ENCODE measurements at places on chromosomes 1 and 21. TPM values are rescaled to one million over a fixed set of nuclear protein-coding genes. Genes with fewer than 3 reads are reported as not detected.
A peak's percentile ranks its signal among the peaks of the same experiment; 100 is the strongest.

GRCh38 chr1:157272264-157272663 lies 134.1 kb upstream of the ETV3 start:
- no peaks in the 10 kb centered on the region for H3K36me3 ChIP-seq
- no peak overlapping the region for H3K4me3 ChIP-seq
- H3K27ac ChIP-seq: no peak overlapping the region
- no peaks in the 10 kb centered on the region for H3K4me1 ChIP-seq

DNA sequence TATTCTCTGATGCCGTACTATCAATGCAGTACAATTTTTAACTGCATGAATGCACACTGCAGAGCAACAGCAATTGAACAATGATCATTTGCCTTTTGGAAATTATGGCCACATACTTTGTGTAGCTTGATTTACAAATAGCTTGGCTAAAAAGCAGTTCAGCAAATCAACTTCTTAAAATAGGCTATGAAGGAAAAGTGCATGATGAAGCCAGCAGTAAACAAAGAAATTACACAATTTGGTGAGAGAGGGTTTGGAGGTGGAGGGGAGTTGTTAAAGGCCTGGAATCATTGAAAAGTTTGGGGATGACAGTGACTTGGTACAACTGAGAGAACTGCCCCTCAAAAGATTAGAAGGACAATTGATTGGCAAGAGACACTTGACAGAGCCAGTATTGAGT lies 6.5 kb downstream of the PIGM start:
- no peak overlapping the region for H3K4me3 ChIP-seq
- H3K27me3 ChIP-seq: no peaks in the 10 kb centered on the region
- no peaks in the 10 kb centered on the region for H3K36me3 ChIP-seq
- no peak for DNase-seq

DNA sequence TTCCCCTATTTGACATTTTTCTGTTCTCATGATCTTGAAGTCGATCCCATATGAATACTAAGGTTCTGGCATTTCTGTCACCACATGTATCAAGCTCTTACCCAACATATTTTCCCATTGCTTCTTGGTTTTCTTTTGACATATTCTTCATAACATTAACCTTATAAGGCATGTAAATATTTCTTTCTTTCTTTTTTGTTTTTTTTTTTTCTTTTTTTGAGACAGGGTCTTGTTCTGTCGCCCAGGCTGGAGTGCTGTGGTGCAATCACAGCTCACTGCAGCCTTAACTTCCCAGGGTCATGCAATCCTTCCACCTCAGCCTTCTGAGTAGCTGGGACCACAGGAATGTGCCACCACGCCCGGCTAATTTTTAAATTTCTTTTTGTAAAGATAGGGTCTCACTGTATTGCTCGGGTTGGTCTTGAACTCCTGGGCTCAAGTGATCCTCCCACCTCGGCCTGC lies 33.1 kb upstream of the ERRFI1 start:
- no peak overlapping the region for H3K27ac ChIP-seq
- H3K4me3 ChIP-seq: no peak overlapping the region
- no peaks in the 10 kb centered on the region for H3K4me1 ChIP-seq
- no peaks in the 10 kb centered on the region for H3K36me3 ChIP-seq
- no peak for DNase-seq

- no peaks in the 10 kb centered on the region for H3K4me1 ChIP-seq
- no peak overlapping the region for H3K4me3 ChIP-seq
- no peak overlapping the region for H3K27ac ChIP-seq
- no peaks in the 10 kb centered on the region for H3K27me3 ChIP-seq
- no peak for DNase-seq
Measured at GRCh38 chr1:213103377-213104306, 52.6 kb downstream of the RPS6KC1 start.

- no peak overlapping the region for H3K27ac ChIP-seq
- no peak overlapping the region for H3K4me3 ChIP-seq
- H3K4me1 ChIP-seq: no peaks in the 10 kb centered on the region
Measured at GRCh38 chr21:30146558-30147282, 19.9 kb downstream of the CLDN17 start.

- H3K27ac ChIP-seq: no peak overlapping the region
- DNase-seq: peak; percentile 91
- no peaks in the 10 kb centered on the region for H3K36me3 ChIP-seq
Measured at GRCh38 chr1:71049951-71050598, 2.5 kb upstream of the PTGER3 start.

GRCh38 chr1:39670689-39671088 lies 1.2 kb downstream of the NT5C1A start:
- no peak overlapping the region for H3K4me3 ChIP-seq
- H3K36me3 ChIP-seq: no peaks in the 10 kb centered on the region
- peaks cover 22% of the 10 kb centered on the region for H3K27me3 ChIP-seq
- no peak for DNase-seq

GRCh38 chr1:227161470-227161869 lies 156.8 kb downstream of the CDC42BPA start:
- no peaks in the 10 kb centered on the region for H3K36me3 ChIP-seq
- DNase-seq: no peak
- H3K27me3 ChIP-seq: no peaks in the 10 kb centered on the region
- no peak overlapping the region for H3K4me3 ChIP-seq
- no peak overlapping the region for H3K27ac ChIP-seq
- H3K4me1 ChIP-seq: no peaks in the 10 kb centered on the region

DNA sequence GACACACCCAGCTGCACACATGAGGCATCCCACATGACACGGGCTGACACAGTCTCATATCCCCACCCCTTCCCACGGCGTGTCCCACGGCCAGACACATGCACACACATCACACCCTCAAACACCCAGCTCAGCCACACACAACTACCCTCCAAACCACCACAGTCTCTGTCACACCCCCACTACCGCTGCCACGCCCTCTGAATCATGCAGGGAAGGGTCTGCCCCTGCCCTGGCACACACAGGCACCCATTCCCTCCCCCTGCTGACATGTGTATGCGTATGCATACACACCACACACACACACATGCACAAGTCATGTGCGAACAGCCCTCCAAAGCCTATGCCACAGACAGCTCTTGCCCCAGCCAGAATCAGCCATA lies 22.6 kb downstream of the PODN start:
- no peak overlapping the region for H3K4me3 ChIP-seq
- peaks cover 2% of the 10 kb centered on the region for H3K36me3 ChIP-seq
- no peaks in the 10 kb centered on the region for H3K27me3 ChIP-seq
- no peak for DNase-seq

- H3K4me1 ChIP-seq: no peaks in the 10 kb centered on the region
- H3K4me3 ChIP-seq: no peak overlapping the region
- no peak for DNase-seq
- H3K27me3 ChIP-seq: no peaks in the 10 kb centered on the region
Measured at GRCh38 chr1:43853161-43853921, 80.3 kb upstream of the ARTN start.

DNA sequence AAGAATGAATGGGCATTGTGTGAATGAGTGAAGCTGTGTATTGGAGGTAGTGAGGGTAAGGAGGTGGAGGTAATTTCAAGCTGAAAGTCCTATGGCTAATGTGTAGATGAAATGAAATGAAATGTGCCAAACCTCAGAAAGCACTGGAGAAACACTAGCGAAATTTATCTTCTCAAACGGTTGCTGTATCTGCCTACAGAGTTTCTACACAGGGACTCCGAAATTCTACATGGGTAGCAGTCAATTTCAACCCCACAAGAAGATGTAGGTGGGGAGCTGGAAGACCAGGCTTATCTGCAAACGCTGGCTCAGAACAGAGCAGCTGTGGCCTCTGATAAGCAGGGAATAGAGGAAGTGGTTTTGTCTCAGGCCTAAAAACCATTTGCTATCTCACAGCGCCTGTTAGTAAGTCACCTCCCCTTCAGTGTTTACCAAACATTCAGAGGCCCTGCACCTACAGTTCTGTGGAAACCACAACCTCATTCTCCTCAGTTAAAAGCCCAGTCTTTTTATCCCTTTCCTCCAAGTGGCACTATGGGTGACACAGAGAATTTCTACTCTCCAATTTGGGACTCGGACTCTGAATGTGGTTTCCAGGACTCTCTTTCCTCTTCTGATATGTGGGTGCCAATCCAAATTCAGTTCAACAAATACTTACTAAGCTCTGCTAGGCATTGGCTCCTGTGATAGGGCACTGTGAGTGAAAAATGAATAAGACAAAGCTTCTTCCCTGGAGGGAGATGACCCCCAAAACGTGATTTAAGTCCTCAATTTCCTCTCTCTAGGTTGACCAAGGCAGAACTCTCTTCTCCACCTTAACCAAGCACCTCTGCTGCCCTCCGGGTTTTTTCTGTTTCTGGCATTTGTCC lies 17.2 kb upstream of the SLAMF6 start:
- no peak for DNase-seq
- no peaks in the 10 kb centered on the region for H3K4me1 ChIP-seq
- no peaks in the 10 kb centered on the region for H3K27me3 ChIP-seq
- H3K36me3 ChIP-seq: no peaks in the 10 kb centered on the region
- H3K27ac ChIP-seq: no peak overlapping the region

DNA sequence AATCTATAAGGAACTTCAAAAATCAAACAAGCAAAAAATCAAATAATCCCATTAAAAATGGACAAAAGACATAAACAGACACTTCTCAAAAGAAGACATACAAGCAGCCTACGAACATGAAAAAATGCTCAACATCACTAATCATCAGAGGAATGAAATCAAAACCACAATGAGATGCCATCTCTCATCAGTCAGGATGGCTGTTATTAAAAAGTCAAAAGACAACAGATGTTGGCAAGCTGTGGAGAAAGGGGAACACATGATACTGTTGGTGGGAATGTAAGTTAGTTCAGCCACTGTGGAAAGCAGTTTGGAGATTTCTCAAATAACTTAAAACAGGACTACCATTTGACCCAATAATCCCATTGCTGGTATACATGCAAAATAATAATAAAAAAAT lies 226.4 kb downstream of the S1PR1 start:
- H3K4me3 ChIP-seq: no peak overlapping the region
- no peaks in the 10 kb centered on the region for H3K36me3 ChIP-seq
- H3K27ac ChIP-seq: no peak overlapping the region
- no peaks in the 10 kb centered on the region for H3K4me1 ChIP-seq

- peaks cover 16% of the 10 kb centered on the region for H3K4me1 ChIP-seq
- no peak for DNase-seq
- no peak overlapping the region for H3K27ac ChIP-seq
- no peak overlapping the region for H3K4me3 ChIP-seq
- peaks cover 10% of the 10 kb centered on the region for H3K27me3 ChIP-seq
Measured at GRCh38 chr1:1081311-1082238, 7.5 kb upstream of the RNF223 start.

DNA sequence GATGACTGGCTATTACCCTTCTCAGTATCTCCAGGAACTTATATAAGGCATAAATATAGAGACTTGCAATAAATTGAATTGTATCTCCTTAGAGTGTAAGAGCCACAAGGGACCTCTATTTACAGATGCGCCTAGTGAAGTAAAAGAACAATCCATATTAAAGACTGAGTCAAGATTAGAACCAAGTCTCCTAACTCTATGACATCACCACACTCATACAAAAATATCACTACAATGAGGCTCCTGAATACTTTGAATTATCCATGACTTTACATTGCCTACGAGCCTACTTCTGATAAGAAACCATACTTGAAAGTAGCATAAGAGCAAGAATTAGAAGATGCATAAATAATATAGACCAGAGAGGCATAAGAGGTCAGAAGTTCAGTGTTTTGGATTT lies 18.8 kb downstream of the DPYD start:
- H3K27ac ChIP-seq: no peak overlapping the region
- no peak for DNase-seq
- no peak overlapping the region for H3K4me3 ChIP-seq
- H3K4me1 ChIP-seq: no peaks in the 10 kb centered on the region

GRCh38 chr21:38498057-38498833 lies at the start of gene ERG:
Gene ERG, minus strand, starts transcription at chr21:38498477. Its CDS starts 97 bp downstream, at chr21:38498380.
- no peaks in the 10 kb centered on the region for H3K27me3 ChIP-seq
- H3K4me1 ChIP-seq: no peaks in the 10 kb centered on the region
- H3K27ac ChIP-seq: peak within 1 kb of the TSS; percentile 26
- H3K36me3 ChIP-seq: no peaks in the 10 kb centered on the region
- DNase-seq: no peak

DNA sequence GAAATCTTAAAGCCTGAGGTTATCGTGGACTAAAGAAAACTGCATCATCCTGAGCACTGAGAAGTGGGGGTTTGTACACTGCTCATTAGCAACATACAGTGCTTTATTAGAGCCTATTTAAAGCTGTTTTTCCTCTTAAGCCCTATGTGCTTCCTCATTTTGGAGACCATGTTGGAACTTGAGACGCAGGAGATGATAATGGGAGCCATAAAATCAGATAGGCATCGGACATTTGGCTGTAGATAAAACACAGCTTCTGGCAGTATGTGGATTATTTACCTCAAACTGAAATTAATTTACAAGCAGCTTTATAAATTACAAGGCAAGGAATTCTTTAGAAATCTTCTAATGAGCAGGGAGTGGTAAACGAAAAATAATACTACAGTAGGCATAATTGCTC lies 147.7 kb upstream of the IVNS1ABP start:
- H3K27ac ChIP-seq: no peak overlapping the region
- no peaks in the 10 kb centered on the region for H3K4me1 ChIP-seq
- no peak for DNase-seq
- H3K4me3 ChIP-seq: no peak overlapping the region
- no peaks in the 10 kb centered on the region for H3K27me3 ChIP-seq

- peaks cover 14% of the 10 kb centered on the region for H3K4me1 ChIP-seq
- H3K4me3 ChIP-seq: no peak overlapping the region
- no peak for DNase-seq
Measured at GRCh38 chr21:32469628-32470027, 57.1 kb downstream of the EVA1C start.

DNA sequence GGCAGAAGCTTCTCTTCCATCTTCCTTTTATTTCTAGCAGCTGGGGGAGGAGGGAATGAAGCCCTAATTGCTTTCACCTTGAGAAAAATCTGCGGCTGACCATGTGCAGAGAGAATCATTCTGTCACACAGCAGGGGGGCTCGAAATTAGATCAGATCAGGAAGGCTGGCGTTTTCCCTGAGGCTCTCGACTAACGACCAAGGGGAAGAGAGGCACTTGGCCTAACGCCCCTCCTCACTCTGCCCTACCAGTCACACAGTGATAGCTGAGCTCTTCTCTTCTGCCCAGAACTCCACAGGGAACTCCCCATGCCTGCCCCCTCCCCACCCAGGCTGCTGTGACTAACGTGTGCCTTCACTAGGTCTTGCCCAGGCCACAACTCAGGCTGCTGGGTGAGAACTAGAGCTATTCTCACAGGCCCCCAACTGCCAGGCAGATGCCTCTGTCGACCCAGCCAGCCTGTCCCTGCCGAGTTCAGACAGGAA lies 26.5 kb upstream of the KHDRBS1 start:
- H3K27ac ChIP-seq: peak overlapping the region; percentile 10
- H3K4me3 ChIP-seq: no peak overlapping the region
- no peaks in the 10 kb centered on the region for H3K36me3 ChIP-seq
- no peak for DNase-seq
- no peaks in the 10 kb centered on the region for H3K27me3 ChIP-seq

GRCh38 chr1:64686828-64687724 lies 57.8 kb upstream of the RAVER2 start:
- H3K27ac ChIP-seq: no peak overlapping the region
- DNase-seq: no peak
- no peak overlapping the region for H3K4me3 ChIP-seq
- peaks cover 24% of the 10 kb centered on the region for H3K36me3 ChIP-seq
- H3K4me1 ChIP-seq: peaks cover 3% of the 10 kb centered on the region

Gene PAX7
- 2.0 TPM for total RNA-seq

Gene AXDND1
- total RNA-seq: 1.2 TPM

Gene HSPB7
- total RNA-seq: 1.4 TPM

Gene PFKFB2
- total RNA-seq: 13.3 TPM

Gene CRNN
- not detected for total RNA-seq

Gene SLC35A3
- total RNA-seq: 35.2 TPM

Gene TIAM1
- 41.8 TPM for total RNA-seq

Gene PLA2G2C
- total RNA-seq: not detected

Gene CLEC20A
- not detected for total RNA-seq

Gene CFAP57
- total RNA-seq: 6.9 TPM

Data from spinal cord (tissue), 10 donors.